ENCODE measurements at places on chromosomes 4 and X.
A peak's percentile ranks its signal among the peaks of the same experiment; 100 is the strongest.

- no peak for DNase-seq
Observed at GRCh38 chrX:32183066-32183465, 1028.3 kb downstream of the DMD start.

DNA sequence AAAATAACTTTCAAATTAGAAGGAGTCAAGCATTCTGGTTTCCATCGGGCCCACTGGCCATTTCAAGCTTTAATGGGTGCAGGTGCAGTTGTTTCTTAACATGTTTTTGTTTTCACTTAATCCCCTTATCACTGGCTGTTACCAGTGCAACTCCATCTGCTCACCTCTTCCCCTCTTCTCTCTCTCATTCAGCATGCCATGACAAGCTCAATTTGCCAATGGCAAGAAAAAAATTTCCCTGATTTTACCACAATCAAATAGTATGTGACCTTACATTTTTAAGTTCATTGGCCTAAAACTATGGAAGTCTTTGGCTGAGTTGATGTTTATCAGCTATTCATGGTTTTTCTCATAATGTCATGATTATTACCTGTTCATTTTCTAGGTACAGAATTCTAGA is 299.1 kb upstream of the BMP3 start:
- no peak for DNase-seq

DNA sequence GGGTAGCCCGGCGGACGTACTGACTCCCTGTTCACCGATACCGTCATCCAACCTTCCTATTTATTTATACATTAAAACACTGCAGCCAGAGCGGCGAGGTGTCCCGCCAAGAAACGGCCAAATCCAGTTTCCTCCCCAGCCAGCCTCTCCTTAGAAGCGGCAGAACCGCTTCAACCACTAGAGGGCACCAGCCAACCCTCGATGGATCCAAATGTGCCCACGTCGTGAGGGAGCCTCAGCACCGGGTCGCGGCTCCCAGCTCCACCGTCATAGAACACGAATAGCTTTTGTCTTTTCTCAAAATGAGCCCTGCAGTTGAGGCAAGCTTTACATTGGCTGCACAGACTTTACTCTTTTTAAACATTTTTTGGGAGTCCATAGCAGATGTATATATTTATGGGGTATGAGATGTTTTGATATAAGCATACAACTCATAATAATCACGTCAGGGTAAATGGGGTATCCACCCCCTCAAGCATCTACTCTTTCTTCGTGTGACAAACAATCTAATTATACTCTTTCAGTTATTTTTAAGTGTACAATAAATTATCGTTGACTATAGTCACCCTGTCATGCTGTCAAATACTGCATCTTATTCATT is 13.0 kb upstream of the HELT start:
- peak; percentile 69 for DNase-seq

DNA sequence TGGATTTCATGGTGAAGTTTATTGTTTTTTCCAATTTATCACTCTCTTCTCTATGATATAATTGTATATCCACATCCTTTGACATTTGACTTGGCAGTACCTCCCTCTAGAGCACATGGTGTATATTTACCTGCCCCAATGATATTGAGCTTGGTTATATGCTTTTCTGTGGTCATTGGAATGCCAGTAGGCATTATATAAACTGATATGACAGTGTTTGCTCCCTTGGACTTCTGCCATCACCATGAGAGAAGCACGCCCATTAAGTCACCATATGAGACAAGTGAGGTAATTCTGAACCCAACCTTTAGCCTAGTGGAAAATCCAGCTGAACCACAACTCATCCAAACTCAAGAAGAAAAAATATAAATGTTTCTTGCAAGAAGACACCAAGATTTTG is 2761.5 kb downstream of the ARAP2 start:
- DNase-seq: no peak

DNA sequence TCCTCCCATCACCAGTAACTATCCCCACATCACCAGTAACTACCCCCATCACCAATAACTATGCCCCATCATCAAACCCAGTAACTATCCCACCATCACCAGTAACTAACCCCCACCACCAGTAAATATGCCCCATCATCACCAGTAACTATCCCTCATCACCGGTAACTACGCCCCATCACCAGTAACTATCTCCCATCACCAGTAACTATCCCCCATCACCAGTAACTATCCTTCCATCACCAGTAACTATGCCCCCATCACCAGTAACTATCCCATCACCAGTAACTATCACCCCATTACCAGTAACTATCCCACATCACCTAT is 2.9 kb downstream of the ASMTL start:
- no peak for DNase-seq

DNA sequence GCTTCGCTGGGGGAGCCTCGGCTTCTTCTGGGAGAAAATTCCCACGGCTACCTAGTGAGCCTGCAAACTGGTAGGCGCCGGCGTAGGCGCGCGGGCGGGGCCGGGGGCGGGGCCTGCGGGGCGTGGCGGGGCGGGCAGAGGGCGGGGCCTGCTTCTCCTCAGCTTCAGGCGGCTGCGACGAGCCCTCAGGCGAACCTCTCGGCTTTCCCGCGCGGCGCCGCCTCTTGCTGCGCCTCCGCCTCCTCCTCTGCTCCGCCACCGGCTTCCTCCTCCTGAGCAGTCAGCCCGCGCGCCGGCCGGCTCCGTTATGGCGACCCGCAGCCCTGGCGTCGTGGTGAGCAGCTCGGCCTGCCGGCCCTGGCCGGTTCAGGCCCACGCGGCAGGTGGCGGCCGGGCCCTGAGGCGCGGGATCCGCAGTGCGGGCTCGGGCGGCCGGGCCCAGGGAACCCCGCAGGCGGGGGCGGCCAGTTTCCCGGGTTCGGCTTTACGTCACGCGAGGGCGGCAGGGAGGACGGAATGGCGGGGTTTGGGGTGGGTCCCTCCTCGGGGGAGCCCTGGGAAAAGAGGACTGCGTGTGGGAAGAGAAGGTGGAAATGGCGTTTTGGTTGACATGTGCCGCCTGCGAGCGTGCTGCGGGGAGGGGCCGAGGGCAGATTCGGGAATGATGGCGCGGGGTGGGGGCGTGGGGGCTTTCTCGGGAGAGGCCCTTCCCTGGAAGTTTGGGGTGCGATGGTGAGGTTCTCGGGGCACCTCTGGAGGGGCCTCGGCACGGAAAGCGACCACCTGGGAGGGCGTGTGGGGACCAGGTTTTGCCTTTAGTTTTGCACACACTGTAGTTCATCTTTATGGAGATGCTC is at the start of gene HPRT1:
Gene HPRT1, plus strand, starts transcription at position 161 of the 857 bp plus-strand sequence. Its CDS starts 147 bp downstream, at position 308.
- peak; percentile 83 for DNase-seq

GRCh38 chrX:47226531-47227333 is 6.1 kb upstream of the USP11 start:
- DNase-seq: no peak

GRCh38 chrX:28787206-28787605 is 200.0 kb downstream of the IL1RAPL1 start:
- DNase-seq: no peak

DNA sequence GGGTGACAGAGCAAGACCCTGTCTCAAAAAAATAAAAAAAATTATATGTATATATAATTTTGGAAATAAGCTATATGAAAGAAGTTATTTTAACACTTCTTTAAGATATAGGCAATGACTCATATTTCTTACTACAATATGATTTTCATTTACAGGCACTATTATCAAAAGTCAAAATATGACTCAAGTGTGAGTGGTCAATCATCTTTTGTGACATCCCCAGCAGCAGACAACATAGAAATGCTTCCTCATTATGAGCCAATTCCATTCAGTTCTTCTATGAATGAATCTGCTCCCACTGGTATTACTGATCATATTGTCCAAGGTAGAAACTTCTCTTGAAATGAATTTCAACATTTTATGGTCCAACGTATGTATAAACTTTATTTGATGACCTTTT is 20.8 kb downstream of the OCIAD1 start:
- DNase-seq: no peak

DNA sequence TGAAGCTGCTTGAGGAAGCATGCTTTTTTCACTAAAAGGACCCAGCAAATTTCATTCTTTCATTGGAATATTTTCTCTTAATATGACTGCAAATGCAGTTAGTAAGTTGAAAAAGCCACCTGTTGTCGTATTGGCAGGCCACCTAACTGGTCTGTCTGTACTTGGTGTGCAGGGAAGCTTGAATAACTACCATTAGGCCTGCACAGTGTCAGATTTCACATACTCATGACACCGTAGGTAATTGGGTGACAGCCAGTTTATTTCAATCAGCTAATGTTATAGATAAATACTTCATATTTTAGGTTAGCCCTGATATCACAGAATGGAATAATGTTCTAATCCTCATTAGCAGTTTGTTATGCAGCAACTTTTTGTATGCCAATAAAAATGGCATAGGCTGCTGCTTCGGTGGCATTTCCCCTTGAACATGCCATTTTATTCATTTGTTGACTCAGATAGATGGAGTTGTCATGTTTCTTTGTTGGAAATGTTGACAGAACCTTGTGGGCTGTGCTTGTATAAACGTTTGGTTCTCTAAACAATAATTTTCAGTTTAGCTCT is 173.7 kb downstream of the RPA4 start:
- DNase-seq: no peak

DNA sequence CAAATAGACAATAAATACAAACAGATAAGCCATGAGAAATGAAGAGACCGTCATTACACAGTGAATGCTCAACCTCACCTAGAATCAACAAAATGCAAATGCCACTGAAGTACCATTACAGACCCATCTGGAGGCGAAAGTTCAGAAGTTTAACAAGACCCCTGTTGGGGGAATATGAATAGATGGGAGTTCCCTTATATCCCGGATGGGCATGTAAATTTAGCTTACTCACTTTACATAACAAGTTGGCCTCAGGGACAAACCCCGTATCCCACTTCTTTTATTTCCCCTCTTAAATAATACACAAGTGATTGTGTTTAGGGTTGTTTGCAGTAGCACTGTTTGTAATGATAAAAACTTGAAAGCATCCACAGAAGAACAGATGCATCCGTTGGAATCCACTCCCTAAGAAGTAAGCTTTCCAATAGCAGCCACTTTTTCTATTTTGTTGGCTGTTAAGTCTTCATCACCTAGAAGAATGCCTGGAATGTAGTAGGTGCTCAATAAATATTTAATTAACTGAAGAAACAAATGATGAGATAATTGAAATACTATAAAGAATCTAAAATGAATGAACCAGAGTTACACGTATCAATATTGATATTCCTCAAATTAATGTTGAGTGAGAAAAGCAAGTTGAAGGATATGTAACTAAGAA is 1076.3 kb upstream of the TENM3 start:
- no peak for DNase-seq

Measured in CD4-positive, alpha-beta T cell treated with Interleukin-21 for 1 hour (primary cell).